Neuronal stem cell (in vitro differentiated cells): ENCODE measurements at places on chromosomes 16 and 17.

- H3K4me1 ChIP-seq, result no peaks in the 10 kb centered on the region
- no peak for DNase-seq
- H3K4me3 ChIP-seq, result no peak overlapping the region
- H3K27ac ChIP-seq, result no peak overlapping the region
- no peaks in the 10 kb centered on the region for H3K27me3 ChIP-seq
- H3K36me3 ChIP-seq, result no peaks in the 10 kb centered on the region
Observed at GRCh38 chr17:16820979-16821543, 131.0 kb downstream of the CCDC144A start.

- no peaks in the 10 kb centered on the region for H3K4me1 ChIP-seq
- H3K27ac ChIP-seq, result no peak overlapping the region
- no peak for DNase-seq
- H3K4me3 ChIP-seq, result no peak overlapping the region
- no peaks in the 10 kb centered on the region for H3K27me3 ChIP-seq
- H3K36me3 ChIP-seq, result no peaks in the 10 kb centered on the region
Observed at GRCh38 chr17:8029121-8029520, 9.7 kb upstream of the ALOX15B start.

DNA sequence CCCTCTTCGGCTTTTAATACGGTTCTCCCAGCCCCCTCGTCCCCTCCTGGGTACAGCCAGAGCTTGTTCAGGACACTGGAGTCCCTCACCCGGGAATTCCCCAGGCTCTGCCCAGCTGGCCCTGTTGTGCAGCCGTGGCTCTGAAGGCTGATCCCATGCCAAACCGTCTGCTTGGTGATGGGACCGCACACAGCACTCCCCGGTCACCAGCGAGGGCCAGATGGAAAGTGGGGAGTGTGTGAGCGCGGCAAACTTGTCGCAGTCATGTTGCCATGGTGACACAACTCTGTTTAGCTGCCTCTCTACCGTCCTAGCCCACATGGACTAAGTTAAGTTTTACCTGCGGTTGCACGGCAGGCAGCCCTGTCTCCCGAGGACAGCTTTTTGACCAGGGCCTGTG lies 107.9 kb downstream of the RAP1GAP2 start:
- peaks cover 12% of the 10 kb centered on the region for H3K27me3 ChIP-seq
- H3K4me3 ChIP-seq, result no peak overlapping the region
- peaks cover 10% of the 10 kb centered on the region for H3K4me1 ChIP-seq
- no peak overlapping the region for H3K27ac ChIP-seq
- H3K36me3 ChIP-seq, result no peaks in the 10 kb centered on the region

DNA sequence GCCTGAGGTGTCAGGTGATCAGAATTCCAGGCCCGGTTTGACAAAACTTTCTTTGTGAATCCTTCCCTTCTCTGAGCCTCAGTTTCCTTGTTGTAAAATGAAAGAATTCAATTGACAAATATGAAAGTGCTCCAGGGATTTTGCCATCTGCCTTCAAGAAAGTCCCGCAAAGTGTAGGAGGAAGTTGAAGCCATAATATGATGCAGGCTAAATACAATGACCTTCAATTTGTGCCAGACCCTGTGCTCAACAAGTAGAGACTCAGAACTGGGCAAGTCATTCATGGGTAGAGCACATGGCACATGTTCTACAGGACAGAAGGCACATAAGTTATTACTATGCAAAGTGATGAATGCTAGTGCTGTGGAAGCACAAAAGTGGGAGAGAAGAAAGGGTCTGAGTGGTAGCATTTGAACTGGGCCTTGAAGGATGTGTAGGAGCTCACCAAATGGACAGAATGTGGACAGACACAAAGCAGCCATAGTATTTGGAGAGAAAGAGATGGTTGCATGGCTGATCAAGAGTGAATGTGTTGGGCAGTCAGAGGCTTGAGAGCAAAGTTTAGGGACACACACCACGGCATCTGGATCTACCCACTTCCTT lies 2.4 kb upstream of the SCIMP start:
- H3K27me3 ChIP-seq, result no peaks in the 10 kb centered on the region
- no peaks in the 10 kb centered on the region for H3K4me1 ChIP-seq
- DNase-seq, result no peak
- H3K27ac ChIP-seq, result no peak overlapping the region
- no peak overlapping the region for H3K4me3 ChIP-seq

DNA sequence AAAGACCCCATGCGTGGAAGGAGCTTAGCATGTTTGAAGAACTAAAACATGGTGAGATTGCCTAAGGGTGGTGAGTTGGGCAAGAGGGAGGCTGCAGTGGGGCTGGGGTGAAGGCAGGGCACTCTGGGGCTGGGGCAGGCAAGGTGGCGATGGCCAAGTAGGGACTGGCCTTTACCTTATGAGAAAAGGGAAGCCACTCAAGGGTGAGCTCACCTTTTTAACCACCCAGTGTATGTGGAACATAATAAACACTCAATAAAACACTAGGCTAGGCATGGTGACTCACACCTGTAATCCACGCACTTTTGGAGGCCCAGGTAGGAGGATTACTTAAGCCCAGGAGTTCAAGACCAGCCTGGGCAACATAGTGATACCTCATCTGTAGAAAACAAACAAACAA lies 37.7 kb downstream of the LYRM9 start:
- DNase-seq, result no peak
- H3K27me3 ChIP-seq, result no peaks in the 10 kb centered on the region
- no peak overlapping the region for H3K4me3 ChIP-seq
- no peak overlapping the region for H3K27ac ChIP-seq
- no peaks in the 10 kb centered on the region for H3K36me3 ChIP-seq

DNA sequence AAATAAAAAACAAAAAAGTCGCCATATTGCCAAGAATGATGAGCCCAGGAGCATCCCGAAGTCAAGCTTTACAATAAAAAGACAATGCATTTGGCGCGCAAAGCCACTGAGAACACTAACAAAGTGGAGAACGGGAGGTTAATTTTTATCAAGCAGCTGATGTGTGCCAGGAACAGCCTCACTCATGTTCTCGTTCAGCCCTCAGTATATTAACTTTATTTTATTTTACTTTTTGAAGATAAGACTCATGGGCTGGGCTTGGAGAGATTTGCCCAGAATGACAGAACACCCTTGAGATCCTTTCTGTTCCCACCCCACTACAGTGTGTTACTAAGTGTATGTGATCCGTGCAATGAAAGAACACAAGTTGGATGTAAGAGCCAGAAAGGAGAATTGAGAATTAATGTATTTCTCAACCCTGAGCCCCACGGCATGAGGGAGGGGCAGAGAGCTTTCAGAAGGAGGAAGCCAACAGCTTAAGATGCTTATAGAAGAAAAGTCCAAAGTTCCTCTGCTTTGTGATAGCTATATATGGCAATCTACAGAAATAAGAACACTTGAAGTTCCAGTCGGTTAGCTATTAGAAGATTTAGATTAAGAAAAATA lies 48.4 kb downstream of the COTL1 start:
- H3K4me1 ChIP-seq, result peaks cover 3% of the 10 kb centered on the region
- DNase-seq, result no peak
- H3K36me3 ChIP-seq, result peaks cover 18% of the 10 kb centered on the region
- H3K27me3 ChIP-seq, result no peaks in the 10 kb centered on the region

DNA sequence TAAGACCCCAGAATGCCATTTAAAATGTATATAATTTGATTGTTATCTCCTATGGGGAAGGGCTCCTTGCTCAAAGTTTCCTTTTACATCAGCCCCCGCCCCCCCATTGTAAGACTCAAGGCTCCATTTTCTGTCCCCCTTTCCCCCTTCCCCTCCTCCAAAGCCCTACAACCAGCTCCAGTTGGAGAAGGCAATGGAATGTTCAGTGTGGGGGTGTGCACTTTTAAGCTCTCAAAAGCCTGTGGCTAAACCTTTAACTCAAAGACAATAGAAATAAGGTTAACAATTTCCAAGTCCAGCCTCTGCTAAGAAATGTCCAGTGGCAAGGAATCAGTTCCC lies 114.7 kb downstream of the NOG start:
- no peaks in the 10 kb centered on the region for H3K36me3 ChIP-seq
- no peak overlapping the region for H3K27ac ChIP-seq
- peaks cover 2% of the 10 kb centered on the region for H3K4me1 ChIP-seq
- DNase-seq, result no peak

- DNase-seq, result no peak
- no peak overlapping the region for H3K4me3 ChIP-seq
- peaks cover 11% of the 10 kb centered on the region for H3K4me1 ChIP-seq
- no peaks in the 10 kb centered on the region for H3K27me3 ChIP-seq
Observed at GRCh38 chr17:82283208-82283749, 9.8 kb upstream of the CSNK1D start.

DNA sequence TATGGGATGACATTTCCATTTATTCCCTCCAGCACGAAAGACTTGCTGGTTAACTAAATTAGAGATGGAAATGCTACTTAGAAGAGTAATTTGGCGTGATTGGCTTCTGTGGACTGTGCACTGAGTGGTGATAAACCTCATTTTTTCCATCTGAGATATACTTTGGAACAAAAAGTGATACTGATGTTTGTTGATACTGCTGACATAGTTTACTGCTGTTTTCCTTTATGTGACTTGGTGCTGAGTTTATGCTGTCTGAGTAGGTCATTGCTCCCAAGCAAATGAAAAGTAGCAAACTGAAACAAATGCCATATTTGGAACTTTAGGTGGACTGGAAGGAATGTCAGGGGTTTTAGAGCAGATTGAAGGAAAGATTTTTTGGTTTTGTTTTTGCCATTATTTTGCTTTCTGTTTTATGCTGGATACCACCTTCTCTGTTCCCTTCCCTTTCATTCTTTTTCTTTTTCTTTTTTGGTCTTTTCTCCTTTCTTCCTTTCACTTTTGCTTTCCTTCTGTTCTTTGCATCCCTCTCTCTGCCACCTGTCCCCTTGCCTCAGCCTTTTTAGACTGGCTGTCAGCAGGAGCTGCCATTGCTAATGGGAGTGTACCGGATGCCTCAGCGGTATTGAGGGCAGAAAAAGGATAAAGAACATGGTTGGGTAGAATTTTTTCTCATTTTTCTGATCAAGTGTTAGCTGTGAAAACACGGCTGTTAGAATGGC lies 41.8 kb downstream of the NUP93 start:
- H3K4me3 ChIP-seq, result no peak overlapping the region
- H3K4me1 ChIP-seq, result no peaks in the 10 kb centered on the region
- no peaks in the 10 kb centered on the region for H3K27me3 ChIP-seq
- H3K36me3 ChIP-seq, result peaks cover 2% of the 10 kb centered on the region
- DNase-seq, result no peak

DNA sequence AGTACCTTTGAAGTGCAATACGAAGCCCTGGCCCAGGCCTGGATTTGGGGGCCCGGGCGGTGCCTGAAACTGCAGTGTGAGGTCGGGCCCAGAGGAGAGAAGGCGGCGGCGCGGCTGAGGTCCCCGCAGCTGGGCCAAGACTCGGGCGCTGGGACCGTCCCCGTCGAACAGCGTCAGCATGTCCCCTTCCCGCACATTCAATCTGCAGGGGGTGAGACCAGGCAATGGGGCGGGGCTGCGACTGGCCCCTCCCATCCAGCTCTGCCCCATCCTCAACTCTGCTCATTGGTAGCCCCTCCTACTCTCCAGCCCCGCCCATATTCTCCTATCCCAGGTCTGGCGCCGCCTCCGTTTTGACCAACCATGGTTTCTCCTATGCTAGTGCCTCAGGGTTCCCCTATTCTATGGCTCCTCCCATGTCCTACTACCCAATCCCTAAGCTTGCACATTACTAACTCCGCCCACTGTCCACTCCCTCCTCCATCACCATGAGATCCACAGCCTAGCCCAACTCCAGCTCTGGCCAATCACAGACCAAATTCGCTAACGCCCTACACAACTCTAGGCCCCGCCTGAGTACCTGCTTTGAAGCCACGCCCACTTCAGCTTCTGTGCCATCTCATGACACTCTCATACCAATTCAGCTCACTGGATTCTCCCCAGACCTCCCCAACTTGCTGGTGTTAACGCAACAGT lies 14.4 kb upstream of the CDIPT start:
- H3K4me3 ChIP-seq, result no peak overlapping the region
- peaks cover 2% of the 10 kb centered on the region for H3K4me1 ChIP-seq

GRCh38 chr16:67948015-67948414 lies 4.1 kb upstream of the LCAT start:
- no peak overlapping the region for H3K27ac ChIP-seq
- no peak for DNase-seq
- peaks cover 7% of the 10 kb centered on the region for H3K4me1 ChIP-seq
- H3K27me3 ChIP-seq, result no peaks in the 10 kb centered on the region

DNA sequence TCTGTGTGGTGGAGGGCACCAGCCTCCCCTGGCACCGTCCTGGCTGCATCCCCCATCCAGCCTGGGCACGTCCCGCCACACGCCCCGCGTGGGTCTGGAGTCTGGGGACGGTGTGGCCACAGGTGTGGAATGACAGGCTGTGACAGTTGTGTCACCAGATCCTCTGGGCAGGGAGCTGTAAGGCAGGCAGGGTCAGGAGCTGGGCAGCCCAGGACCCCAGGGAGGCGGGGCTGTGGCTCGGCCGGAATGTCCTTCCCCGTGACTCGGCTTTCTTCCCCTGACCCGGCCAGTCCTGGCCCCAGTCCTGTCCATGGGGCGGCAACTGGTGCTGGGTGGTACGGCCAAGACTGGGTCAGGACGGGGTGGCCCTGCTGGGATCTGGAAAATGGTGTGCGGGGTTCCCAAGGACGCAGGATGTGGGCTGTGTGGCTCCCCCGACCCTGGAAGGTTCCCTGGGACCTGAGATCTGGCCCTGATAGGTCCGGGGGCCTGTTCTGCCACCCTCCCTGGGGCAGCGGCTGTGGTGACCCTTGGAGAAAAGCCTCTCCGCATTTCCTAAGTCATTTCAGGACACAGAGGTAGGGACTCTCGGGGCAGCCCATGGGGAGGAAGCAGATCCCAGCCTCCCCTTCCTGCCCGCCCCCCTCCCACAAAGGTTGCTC lies 3.3 kb upstream of the SLC16A3 start:
- no peak overlapping the region for H3K4me3 ChIP-seq
- DNase-seq, result no peak
- peaks cover 2% of the 10 kb centered on the region for H3K4me1 ChIP-seq
- H3K27ac ChIP-seq, result no peak overlapping the region

- no peak overlapping the region for H3K4me3 ChIP-seq
- H3K4me1 ChIP-seq, result peaks cover 6% of the 10 kb centered on the region
- no peak for DNase-seq
- no peaks in the 10 kb centered on the region for H3K36me3 ChIP-seq
- H3K27ac ChIP-seq, result no peak overlapping the region
Observed at GRCh38 chr16:81581107-81581506, 136.5 kb downstream of the CMIP start.
